ENCODE measurements at places on chromosomes 2 and 18. TPM values are rescaled to one million over a fixed set of nuclear protein-coding genes. Genes with fewer than 3 reads are reported as not detected.

GRCh38 chr2:107687073-107687472 is 139.6 kb upstream of the RGPD4 start:
- H3K4me1 ChIP-seq: no peaks in the 10 kb centered on the region
- H3K27me3 ChIP-seq: no peaks in the 10 kb centered on the region
- no peak overlapping the region for H3K27ac ChIP-seq
- DNase-seq: no peak
- H3K4me3 ChIP-seq: no peak overlapping the region

- DNase-seq: no peak
- no peaks in the 10 kb centered on the region for H3K36me3 ChIP-seq
- H3K4me3 ChIP-seq: no peak overlapping the region
- H3K27me3 ChIP-seq: no peaks in the 10 kb centered on the region
- H3K27ac ChIP-seq: no peak overlapping the region
These were observed 95.9 kb downstream of the CCDC141 start for GRCh38 chr2:178954049-178954448.

DNA sequence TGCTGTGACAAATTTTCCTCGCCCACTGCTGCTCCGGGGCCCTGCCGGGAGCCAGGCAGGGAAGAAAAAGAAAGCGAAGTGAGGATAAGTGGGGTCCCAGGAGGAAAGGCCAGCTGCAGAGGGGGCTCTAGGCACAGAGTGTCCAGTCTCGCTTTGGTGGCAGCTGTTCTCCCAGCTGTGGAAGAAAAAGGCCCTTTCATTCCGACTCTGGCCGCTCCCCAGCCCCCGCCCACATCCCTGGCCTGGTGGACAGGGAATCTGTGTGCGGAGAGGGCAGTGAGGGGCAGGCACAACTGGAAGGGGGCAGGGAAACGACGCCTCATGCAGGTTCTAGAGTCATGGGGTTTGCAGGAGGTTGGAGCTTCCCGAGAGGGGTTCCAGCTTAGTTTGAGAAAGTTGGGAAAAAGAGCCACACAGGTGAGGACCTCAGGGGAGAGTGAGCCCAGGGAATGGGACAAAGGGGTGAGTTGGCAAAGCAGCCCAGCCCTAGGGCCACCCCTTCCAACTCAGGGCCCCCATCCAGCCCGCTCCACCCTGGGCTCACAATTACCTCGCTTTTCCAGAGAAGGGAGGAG is 1.8 kb downstream of the RTKN start:
- no peak overlapping the region for H3K27ac ChIP-seq
- no peak overlapping the region for H3K4me3 ChIP-seq
- H3K4me1 ChIP-seq: no peaks in the 10 kb centered on the region
- DNase-seq: no peak
- H3K27me3 ChIP-seq: peaks cover 13% of the 10 kb centered on the region

DNA sequence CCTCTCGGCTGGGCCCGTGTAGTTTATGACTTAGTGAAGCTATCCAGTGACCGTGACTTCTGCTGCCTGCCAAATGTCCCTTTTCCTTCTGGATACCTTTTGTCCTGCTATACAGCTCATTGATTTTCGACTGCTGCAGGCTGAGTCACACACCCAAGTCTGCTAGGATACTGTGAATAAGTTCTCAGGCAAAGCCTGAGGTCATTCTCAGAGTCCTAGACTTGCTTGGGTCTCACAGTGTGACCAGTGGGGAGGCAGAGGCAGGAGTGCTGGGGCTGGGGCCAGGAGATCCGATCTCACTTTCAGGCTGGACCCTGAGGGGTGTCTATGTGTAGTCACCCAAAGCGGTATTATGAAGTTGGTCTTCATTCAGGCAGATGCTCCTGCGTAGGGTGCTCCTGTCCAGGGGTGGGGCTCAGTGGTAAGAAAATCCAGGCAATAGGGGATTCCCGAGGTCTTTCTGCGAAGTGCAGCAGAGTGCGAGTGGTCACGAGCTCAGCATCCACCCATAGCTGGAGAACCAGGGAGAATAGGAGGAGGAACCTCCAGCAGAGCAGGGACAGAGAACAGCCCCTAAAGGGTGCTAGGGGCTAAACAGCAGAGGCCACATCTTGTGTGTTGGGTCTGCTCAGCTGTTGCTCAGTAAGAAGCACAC is 268.6 kb upstream of the NCKAP5 start:
- H3K36me3 ChIP-seq: no peaks in the 10 kb centered on the region
- H3K27me3 ChIP-seq: no peaks in the 10 kb centered on the region
- no peaks in the 10 kb centered on the region for H3K4me1 ChIP-seq
- H3K27ac ChIP-seq: no peak overlapping the region
- no peak overlapping the region for H3K4me3 ChIP-seq

- H3K27ac ChIP-seq: no peak overlapping the region
- no peaks in the 10 kb centered on the region for H3K27me3 ChIP-seq
- H3K4me1 ChIP-seq: no peaks in the 10 kb centered on the region
- DNase-seq: no peak
- H3K4me3 ChIP-seq: no peak overlapping the region
These were observed 46.5 kb upstream of the EPG5 start for GRCh38 chr18:46013484-46014189.

DNA sequence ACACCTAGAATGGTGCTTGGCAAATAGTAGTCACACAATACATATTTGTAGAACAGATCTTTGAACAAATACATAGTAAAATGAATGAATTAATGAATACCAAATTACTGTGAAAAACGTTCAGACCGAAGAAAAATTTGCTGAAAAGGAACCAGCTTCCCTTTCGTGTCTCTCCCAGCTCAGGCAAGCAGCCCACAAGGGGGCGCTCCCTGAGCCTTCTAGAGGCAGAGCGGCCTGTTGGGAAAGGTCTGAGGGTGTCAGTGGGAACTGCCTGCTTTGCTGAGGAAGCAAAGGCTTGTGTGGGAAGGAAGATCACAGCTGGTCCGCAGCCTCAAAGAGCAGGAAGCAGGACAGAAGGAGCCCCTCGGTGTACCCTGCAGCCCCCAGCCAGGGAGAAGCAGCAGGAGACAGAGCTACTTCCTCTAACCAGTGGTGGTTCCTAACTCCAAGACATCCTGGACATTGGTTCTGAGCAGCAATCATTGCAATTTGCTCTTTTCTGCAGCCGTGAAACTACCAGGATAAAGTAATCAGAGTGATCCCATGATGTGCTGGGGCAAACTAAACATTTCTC is 231.1 kb downstream of the ANKRD30B start:
- DNase-seq: no peak
- no peaks in the 10 kb centered on the region for H3K4me1 ChIP-seq
- no peak overlapping the region for H3K4me3 ChIP-seq

DNA sequence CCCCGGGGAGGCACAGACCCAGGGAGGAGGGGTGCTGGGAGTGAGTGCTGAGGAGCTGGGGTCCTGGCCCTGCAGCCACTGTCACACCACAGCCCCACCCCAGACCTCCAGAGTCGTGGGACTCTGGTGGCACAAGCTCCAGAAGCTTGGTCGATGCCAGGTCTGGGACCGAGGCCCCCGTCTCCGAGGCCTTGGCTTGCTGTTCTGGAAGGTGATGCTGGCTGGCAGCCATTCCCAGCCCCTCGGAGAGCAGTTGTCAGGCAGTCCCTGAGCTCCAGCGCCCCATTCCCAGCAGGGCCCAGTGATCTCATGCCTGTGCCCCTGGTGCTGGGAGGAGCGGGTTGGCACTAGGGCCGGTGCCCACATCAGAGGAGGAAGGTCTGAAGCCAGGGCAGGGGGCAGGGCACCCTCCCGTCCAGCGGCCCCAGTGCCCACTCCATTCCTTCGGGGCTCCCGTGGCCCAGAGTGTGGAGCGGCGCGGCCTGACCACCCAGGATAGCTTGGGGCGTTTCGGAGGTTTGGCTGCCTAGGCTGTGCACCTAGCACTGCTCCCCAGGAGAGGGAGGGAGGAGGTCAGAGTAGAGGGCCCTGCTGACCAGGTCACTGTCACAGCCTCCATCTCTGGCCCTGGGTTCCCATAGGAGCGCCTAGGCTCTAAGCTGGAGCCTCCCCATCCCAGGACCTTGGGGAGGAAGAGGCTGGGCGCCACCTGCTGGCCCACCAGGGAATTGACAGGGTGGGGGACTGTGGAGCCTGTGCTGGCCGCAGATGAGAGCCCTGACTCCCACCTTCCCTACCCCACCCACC is 16.8 kb upstream of the ALPI start:
- no peak for DNase-seq
- no peaks in the 10 kb centered on the region for H3K4me1 ChIP-seq
- H3K4me3 ChIP-seq: no peak overlapping the region
- no peak overlapping the region for H3K27ac ChIP-seq

GRCh38 chr2:117987121-117987520 is 26.7 kb downstream of the CCDC93 start:
- H3K27ac ChIP-seq: no peak overlapping the region
- no peak for DNase-seq
- no peaks in the 10 kb centered on the region for H3K27me3 ChIP-seq
- H3K4me3 ChIP-seq: no peak overlapping the region
- peaks cover 67% of the 10 kb centered on the region for H3K36me3 ChIP-seq
- H3K4me1 ChIP-seq: no peaks in the 10 kb centered on the region

DNA sequence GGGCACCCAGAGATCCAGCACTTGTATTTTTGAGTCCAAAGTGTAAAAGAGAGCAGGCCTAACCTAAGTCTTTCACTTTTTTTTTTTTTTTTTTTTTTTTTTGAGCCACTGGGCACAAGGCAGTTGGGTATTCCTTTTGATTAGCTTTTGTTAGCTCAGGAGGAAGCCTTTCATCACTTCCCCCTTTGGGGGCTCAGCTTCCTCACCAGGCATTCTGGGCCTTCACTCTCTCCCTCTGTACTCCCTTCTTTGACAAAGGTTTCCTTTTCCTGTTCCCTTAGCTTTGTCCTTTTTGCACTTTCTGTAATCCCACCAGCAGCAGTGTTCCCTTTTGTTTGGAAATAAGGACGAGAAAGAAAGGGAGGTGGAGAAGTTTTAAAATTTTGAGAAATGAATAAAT is 88.2 kb downstream of the PKP4 start:
- DNase-seq: no peak
- H3K27me3 ChIP-seq: no peaks in the 10 kb centered on the region
- H3K36me3 ChIP-seq: no peaks in the 10 kb centered on the region
- H3K4me1 ChIP-seq: no peaks in the 10 kb centered on the region
- H3K4me3 ChIP-seq: no peak overlapping the region

GRCh38 chr2:4604767-4605166 is 901.4 kb downstream of the DCDC2C start:
- no peaks in the 10 kb centered on the region for H3K36me3 ChIP-seq
- no peaks in the 10 kb centered on the region for H3K27me3 ChIP-seq
- DNase-seq: no peak
- H3K4me3 ChIP-seq: no peak overlapping the region
- H3K4me1 ChIP-seq: no peaks in the 10 kb centered on the region
- no peak overlapping the region for H3K27ac ChIP-seq

- H3K4me1 ChIP-seq: no peaks in the 10 kb centered on the region
- H3K27me3 ChIP-seq: no peaks in the 10 kb centered on the region
- DNase-seq: no peak
- H3K36me3 ChIP-seq: peaks cover 95% of the 10 kb centered on the region
These were observed 64.1 kb downstream of the CCDC93 start for GRCh38 chr2:117949806-117950205.

DNA sequence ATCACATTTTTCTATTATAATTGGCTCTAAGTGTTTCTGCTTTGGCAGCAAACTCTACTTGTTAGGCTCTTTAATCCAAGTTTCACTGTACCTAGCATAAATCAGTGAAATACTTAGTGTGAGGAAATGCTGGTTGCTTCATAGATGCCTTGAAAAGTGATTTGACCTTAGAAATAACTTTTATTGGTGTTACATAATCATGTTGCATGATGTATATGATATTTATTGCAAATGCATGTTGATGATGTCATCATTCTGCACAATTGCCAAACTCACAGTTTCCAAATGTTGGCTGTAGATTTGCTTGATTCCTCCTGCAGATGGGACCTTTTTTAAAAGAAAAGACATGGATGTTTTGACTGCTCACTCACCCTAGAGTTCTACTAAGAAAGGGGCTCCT is 137.6 kb upstream of the BCL2L11 start:
- H3K4me1 ChIP-seq: no peaks in the 10 kb centered on the region
- H3K4me3 ChIP-seq: no peak overlapping the region
- H3K36me3 ChIP-seq: no peaks in the 10 kb centered on the region
- H3K27me3 ChIP-seq: no peaks in the 10 kb centered on the region
- no peak for DNase-seq

DNA sequence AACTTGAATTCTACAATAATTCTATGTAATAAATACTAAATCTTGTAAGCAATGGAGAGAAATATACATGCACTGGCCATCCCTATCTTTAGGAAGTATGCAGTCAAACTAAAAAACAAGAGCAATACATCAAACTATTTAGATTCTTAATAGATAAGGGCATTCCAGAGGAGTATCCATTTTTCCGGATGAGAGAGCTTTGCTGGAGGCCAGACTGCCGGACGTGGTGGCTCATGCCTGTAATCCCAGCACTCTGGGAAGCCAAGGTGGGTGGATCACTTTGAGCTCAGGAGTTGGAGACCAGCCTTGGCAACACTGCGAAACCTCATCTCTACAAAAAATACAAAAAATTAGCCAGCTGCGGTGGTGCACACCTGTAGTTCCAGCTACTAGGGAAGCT is 60.8 kb downstream of the KIF5C start:
- no peak overlapping the region for H3K27ac ChIP-seq
- H3K4me1 ChIP-seq: no peaks in the 10 kb centered on the region
- H3K27me3 ChIP-seq: no peaks in the 10 kb centered on the region
- H3K36me3 ChIP-seq: no peaks in the 10 kb centered on the region
- no peak for DNase-seq
- H3K4me3 ChIP-seq: no peak overlapping the region

The GCKR gene
- total RNA-seq: not detected

The LCLAT1 gene
- 22.6 TPM for total RNA-seq

The MRPS5 gene
- total RNA-seq: 26.3 TPM

The CACNB4 gene
- 0.42 TPM for total RNA-seq

The WDR54 gene
- total RNA-seq: 28.0 TPM

The KCNS3 gene
- not detected for total RNA-seq
